ENCODE measurements at places on chromosomes 4 and X.

- no peak for DNase-seq
Measured at GRCh38 chrX:39159921-39160507, 358.8 kb downstream of the MID1IP1 start.

GRCh38 chr4:74037076-74037955 is 1.2 kb downstream of the CXCL3 start:
- no peak for DNase-seq

DNA sequence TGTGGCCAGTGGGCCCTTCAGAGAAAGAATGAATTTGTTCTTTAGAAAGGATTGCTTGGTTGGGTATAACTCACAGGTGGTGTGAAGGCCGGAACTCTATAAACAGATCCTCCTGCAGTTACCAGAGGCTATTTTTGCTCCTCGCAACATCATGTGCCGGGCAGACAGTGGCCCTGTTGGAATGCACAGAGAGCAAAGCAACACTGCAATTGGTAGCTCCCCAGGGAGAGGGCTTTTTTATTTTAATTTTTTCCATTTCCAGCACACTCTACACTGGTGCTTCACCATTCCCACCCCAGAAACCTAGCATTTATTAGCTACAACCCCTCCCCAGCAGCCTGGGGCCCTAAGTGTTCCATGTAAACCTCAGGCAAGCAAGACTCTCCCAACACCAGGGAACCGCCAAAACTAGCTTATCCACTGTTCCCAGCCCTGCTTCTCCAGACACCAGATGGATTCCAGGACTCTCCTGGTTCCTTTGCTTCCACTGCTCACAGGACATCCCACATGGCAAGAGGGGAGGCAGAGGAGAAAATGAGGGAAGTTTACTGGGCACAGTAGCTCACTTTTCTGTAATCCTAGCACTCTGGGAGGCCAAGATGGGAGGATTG is 75.1 kb upstream of the TMEM164 start:
- no peak for DNase-seq

GRCh38 chr4:183840311-183840710 is 64.8 kb upstream of the STOX2 start:
- DNase-seq, result peak; percentile 41

- no peak for DNase-seq
Measured at GRCh38 chrX:47683184-47683828, 24.3 kb upstream of the UXT start.

- DNase-seq, result peak; percentile 38
Measured at GRCh38 chr4:106898621-106899230, 137.4 kb downstream of the DKK2 start.

DNA sequence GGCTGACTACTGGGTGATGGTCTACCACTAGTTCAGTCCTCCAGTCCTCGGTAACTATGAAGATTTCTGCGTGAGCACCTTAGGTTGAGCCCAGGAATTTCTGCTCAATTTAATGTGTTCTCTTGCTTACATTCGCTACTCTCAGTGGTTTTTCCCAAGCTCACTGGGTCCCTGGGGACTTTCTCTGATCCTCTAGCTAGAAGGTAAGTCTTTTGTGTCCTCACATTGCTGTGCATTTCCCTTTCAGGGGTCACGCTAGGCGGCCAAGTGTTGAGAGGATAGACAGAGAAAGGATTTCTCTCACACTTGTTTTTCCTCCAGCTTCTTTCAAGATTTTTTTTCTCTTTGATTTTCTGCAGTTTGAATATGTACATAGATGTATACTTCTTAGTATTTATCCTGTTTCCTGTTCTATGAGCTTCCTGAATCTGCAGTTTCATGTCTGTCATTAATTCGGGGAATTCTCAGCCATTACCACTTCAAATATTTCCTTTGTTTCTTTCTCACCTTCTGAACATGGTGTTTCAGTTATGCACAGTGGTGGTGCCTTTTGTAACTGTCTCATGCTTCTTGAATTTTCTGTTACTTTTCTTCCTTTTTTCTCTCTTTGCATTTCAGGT is 17.5 kb downstream of the MAGEA9 start:
- DNase-seq, result no peak

DNA sequence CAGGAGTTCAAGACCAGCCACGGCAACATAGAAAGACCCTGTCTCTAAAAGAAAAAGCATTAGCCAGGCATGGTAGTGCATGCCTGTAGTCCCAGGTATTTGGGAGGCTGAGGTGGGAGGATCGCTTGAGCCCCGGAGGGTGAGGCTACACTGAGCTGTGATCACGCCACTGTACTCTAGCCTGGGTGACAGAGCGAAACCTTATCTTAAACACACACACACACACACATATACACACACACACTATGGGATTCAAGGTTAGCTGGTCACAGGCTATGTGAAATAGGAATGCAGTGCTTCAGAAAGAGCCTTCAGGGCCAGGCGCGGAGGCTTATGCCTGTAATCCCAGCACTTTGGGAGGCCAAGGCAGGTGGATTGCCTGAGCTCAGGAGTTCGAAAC is 23.5 kb downstream of the NLGN3 start:
- DNase-seq, result no peak

DNA sequence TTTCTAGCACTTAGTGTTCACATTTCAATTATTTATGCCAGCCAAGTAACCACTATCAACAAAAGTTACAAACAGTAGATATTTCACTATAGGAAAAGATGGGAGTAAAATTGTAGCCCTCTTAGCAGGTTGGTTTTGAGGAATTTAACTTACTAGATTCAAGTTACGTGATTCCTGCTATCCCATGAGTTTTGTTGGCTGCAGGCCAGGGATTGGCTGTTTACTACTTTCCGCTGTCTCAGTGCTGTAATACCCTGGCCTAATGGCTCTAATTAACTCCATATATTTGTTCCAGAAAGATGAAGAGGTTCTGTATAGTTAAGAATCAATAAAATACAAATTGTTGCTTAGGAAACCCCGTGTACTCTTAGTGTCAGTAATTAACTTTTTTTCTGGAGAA is 55.5 kb upstream of the MAGED1 start:
- no peak for DNase-seq

DNA sequence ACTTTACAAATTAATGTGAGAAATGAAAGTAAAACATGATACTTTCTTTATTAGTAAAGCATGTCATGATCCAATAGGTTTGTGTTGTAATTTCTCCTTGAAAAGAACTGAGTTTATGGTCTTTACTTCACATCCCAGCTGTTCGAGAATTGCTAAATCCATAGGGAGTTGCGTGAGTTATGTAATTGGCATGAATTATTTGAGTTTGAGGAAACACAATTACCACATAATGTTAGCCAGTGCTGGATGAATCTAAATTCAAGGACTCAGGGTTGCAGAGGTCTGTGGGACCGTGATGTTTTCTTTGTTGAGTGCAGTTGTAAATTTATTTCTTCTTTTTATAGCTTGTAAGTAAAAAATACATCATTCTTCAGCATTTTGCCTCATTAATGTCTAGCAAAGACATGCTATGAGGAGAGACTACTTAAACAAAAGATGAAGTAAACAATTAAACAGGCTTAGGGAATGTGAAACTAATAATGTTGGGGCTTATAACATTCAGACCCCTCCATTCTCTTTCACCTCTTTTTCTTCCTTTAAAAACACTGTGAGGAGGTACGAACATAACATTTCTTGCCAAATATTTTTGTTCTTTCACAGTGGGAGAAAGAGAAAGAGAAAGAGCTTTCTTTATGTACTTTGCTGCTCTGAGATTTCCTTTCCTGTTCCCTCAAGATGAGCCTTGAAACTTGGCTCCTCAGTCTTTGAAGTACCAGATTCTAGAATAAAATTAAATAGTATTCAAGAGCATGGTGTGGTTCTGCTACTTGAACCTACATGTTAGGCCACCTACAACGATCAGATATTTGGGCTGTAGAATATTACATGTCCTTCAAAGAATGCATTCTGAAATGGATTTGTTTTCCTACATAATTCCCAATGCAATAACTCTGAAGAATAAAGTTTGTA is 159.6 kb upstream of the ANK2 start:
- no peak for DNase-seq

GRCh38 chrX:1300449-1300848 is 31.8 kb downstream of the CSF2RA start:
- DNase-seq, result no peak

DNA sequence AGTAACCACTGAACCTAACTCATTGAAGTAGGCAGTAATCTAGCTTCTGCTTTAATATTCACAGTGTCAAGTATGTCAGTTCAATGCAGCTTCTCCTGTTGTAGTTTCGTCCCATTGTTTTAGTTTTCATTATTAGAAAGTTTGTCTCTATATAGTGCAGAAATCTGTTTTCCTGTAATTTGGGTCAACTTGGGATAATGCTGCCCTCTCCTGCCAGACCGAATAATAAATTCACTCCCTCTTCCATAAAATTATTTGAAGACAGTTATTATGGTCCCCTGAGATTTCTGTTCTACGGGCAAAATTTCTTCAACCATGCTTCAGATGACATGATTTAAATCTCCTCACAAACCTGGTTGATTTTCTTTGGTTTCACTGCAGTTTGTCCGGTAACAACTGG is 4.6 kb upstream of the LUZP4 start:
- no peak for DNase-seq

DNA sequence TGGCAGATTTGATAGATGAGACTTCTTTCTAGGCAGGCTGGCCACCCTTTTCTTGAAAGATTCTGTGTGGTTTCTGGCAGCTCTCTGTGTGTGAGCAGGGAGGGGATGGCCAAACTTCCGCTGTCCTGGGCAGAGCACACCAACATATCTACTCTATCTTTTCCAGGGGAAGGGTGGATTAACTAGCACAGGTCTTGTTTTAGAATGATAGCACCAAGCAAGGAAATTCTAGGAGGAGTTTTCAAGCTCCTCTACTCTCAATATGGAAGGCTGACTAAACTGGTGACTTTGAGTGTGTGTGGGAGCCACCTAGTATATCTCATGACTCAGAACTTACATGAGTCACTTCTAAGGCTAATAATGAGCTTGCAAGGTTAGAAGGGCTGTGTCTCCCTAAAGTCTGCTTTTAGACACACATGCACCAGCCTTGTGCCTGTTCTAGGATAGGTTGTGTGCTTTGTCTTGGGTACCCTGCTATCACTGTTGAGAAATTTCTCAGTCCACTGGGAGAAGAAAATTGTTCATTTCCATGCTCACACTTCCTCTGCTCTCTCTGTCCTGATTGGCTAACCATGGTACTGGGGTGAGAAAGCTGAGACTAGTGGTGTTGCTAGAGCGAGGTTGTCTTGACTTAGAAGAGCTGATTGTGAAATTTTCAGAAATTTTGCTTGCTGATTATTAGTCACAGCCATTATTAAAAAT is 72.9 kb downstream of the YIPF6 start:
- DNase-seq, result no peak

GRCh38 chr4:154126276-154126675 is 337.4 kb upstream of the SFRP2 start:
- DNase-seq, result no peak

GRCh38 chrX:39318506-39319343 is 517.5 kb downstream of the MID1IP1 start:
- no peak for DNase-seq

DNA sequence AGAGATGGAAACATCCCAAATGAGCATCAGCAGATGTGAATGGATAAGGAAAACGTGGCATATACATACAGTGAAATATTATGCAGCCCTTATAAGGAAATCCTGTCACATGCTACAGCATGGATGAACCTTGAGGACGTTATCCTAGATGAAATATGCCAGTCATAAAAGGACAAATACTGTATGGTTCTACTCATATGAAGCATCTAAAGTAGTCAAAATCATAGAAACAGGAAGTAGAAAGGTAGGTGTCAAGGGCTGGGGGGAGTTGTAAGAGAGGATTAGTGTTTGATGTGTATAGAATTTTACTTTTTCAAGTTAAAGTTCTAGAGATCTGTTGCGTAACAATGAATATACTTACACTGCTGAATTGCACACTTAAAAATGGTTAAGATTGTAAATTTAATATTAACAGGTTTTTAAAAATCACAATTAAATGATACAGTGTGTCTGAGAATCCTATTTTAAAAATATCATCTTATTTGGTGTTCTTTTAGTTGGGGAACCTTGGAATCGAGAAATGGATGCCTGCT is 58.5 kb downstream of the KDM6A start:
- DNase-seq, result no peak

DNA sequence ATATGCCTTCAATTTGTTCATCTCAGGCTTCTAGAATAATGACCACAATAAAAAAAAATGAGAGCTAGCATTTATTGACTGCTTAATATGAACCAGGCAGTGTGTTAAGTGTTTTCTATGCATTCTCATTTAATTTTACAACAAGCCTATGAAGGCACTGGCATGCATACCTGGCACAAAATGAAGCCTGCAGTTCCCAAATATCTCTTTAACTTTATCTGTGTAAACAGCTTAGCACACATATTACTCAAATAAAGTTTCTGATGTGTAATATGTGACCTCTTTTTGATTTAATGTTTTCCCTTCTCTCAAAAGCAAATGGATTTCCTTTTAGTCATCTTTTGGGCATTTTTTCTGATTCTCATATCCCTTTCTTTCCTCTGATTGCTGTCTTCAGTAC is 671.8 kb downstream of the PCDH7 start:
- peak; percentile 90 for DNase-seq
